ENCODE measurements at places on chromosomes 7 and 10.

DNA sequence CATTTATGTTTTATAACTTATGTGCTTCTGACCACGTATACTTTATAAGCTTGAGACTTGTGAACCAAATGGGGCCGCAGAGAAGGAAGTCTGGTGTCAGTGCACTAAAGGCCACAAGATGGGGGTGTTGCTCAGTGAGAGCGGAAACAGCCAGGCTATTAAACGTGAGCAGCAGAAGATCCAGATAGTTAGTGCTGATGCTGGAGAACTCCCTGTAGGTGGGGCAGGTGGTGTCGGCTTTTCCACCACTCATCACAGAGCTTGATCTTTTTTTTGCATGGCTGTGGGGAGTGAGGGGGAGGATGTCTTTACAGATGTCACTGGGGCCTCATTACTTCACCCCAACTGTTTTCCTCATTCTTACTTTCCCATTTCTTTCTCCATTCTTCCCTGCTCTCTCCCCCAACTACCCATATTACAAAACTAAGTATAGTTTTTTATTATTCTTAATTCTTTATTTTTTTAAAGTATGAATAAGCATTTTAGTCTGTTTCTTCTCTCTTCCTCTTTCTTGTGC is 34.7 kb downstream of the ACADSB start:
- DNase-seq, result peak; percentile 62

- DNase-seq, result no peak
These were observed 511.3 kb downstream of the ARL4A start for GRCh38 chr7:13198727-13199126.

DNA sequence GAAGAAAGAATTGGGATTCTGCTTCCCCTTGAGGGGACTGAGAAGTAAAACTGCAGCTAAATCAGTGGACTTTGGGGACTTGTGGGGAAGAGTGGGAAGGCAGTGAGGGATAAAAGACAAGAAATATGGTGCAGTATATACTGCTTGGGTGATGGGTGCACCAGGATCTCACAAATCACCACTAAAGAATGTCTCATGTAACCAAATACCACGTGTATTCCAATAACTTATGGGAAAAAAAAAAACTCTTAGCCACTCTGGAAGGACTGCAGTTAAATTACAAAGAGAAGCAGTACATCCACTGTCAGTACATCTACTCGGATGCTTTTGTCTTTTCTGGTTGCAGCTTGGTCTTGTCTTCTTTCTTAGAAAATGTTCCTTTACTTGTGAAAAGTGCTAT is 27.4 kb upstream of the GOT1 start:
- no peak for DNase-seq

DNA sequence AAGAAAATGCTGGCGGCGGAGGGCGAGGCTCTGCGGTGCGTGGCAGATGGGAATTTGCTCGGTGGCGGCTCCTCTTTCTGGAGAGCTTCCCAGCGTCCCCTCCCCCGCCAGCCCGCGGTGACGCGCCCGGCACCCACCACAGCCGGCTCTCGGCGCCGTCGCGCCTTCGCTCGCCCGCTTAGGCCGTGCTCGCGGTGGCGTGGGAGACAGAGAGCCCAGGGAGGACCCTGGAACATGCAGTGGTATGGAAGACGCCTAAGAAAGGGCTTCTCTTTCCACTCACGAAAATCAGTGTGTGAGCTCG is 576 bp upstream of the CSGALNACT2 start:
- DNase-seq, result peak; percentile 60

- no peak for DNase-seq
These were observed 140.2 kb downstream of the CDK14 start for GRCh38 chr7:90736316-90736715.

DNA sequence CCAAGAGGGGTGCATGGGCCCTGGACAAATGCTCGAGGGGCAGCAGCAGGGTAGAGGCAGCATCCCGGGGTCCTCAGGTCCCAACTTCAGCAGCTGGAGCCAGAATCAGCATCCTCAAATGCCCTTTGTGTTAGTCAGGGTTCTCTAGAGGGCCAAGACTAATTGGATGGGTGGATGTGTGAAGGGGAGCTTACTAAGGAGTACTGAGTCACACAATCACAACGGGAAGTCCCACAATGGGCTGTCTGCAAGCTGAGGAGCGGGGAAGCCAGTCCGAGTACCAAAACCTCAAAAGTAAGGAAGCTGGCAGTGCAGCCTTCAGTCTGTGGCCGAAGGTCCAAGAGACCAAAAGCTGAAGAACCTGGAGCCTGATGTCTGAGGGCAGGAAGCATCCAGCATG is 162.9 kb upstream of the TCERG1L start:
- no peak for DNase-seq

- DNase-seq, result no peak
These were observed 172.8 kb downstream of the NRP1 start for GRCh38 chr10:33161550-33162247.

DNA sequence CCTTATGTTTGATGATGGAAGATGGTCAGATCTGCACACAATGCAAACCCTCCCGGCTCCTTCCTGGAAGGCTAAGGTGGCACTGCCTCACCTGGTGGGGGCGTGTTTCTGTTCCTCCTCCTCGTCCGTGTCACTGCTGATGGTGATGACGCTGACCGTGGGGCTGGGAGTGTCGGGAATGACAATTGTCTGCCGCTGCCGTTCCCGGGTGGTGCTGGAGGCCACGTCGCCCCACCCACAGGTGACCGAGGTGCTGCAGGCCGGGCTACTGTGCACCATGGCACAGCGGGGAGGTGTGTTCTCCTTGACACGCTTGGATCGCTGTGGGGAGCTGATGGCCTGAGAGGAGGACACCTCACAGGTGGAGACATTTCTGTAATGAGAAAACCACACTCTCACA is 73.1 kb downstream of the CLEC2L start:
- DNase-seq, result peak; percentile 8

DNA sequence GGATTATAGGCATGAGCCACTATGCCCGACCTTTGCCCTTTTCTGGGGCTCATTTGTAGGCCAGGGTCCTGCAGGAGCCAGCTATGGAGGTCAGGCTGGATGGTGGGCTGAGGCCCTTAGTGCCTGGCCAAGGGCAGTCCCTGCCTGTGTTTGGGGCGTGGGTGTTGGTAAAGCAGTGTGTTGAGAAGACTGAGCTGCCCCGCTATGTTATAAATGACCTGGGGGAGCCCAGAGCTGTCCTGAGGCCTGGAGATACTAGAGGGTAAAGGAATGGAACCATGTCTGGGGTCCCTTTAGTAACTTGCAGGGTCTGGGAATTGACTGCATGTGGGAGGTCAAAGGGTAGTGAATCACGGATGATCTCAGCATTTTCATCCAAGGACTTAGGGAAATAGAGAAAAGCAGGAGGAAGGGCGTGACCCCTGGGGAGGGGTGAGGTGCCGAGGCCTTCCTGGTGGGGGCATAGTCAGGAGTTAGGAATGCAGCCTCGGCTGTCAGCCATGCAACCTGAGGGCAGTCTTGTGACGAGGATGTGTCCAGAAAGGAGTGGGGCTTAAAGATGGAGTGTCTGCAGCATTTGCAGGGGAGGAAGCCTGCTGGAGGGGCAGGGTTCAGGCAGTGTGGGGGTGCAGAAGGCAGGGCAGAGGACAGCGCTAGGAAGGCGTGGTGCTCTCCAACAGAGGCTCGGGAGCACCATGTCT is 31.5 kb downstream of the TMEM248 start:
- no peak for DNase-seq
